ENCODE measurements at places on chromosomes 5 and 9.

DNA sequence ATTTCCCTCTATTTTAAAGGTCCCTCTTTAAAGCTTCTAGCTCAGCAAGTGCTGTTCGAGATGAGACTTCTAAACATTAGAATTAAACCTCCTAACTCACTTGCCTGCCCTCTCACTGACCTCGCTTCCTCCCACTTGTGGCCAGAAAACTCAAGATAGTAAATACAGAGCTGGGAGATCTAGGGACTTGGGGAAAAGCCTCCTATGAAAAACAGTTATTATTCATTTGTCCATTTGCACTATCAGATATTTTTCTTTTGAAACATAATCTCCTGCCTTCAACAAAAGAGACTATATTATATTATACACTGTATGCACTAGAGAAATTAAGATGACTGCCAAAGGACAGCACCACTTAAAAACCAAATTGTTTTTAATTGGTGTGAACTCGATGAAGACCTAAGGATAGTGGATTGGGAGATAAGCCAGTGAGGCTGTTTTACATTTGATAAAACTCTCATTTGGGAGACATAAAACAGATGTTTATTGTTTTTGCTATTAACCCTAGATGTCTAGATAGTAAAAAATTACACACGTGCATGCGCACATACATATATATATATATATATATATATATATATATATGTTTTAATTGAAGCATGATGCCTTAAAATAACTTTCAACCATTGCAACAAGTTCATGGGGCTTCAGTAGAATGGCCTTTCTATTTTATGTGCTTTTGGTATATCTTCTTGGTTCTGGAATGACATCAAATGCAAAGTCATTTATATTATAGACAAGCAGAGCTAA lies 229.4 kb downstream of the ADAMTSL1 start:
- peak; percentile 32 for DNase-seq

DNA sequence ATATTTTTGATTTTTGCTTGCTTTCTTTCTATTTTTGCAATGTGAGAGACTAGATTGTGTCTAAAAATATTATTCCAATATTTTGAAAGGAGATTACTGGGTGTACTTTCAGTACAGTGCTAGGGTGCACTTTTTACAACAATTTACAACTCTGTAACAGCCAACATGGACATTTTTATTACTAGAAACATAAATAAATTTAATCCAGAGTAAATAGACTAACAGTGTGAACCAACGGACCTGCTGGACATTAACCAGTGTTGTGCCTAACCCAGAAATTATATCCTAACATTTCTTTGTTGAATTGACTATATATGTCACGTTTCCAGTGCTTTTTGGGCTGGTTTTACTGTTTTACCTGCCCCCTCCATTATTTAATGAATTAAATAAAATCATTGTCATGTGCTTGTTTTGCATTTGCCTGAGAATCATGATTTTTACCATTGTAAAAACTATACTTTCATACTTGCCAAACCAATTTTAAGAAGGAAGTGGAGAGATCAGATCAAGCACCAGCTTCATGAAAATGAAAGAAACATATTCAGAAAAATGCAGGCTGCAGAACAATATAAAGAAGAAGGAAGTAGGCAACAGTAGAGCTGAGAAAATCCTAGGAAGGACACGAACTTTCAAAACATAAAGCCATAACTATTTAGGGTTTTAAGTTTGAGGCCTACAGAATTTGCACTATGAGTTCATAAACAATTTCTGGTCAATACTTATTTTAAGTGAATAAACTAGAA lies 400.8 kb upstream of the PIK3R1 start:
- DNase-seq, result no peak

DNA sequence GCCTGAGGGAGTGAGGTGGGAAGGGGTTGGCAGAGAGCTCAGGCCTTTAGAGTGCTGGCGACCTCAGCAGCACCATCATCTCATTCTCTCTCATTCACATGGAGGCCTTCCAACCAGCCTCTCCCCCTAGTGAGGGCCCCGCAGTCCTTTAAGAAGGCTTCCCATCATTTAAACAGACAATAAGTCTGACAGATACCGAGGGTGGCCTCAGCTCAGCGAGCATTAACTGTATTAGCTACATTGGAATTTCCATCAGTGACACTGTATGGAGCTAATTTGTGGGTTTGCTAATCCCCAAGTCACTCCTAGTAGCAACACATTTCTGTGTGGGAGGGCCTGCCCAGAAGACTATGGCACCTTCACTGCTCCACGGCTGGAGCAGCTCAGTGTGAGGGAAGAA lies 75.8 kb downstream of the INSYN2B start:
- no peak for DNase-seq

DNA sequence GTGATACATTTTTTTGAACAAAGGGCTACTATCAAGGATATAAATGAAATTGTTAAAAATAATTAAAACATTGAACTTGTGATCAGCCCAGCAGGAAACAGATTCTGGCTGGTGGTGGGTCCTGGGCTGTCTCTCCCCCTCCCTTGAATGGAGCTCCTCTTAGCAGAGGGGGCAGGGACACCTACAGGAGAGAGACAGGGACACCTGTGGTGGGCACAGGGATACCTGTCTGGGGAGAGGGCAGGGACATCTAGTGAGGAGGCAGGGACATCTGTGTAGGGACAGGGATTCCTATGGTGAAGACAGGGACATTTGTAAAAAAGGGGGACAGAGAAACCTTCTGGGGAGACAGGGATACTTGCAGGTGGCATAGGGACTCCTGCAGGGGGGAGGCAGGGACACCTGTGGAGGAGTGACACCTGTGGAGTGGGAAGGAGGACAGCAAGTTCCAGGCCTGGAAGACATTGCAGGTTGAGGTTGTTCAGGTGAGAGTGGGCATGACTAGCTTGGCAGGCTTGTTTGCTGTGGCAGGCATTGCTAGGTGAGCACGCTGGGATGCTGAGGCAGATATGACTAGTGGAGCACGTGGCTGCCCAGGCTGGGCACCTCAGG lies 264.2 kb downstream of the IRX2 start:
- no peak for DNase-seq

DNA sequence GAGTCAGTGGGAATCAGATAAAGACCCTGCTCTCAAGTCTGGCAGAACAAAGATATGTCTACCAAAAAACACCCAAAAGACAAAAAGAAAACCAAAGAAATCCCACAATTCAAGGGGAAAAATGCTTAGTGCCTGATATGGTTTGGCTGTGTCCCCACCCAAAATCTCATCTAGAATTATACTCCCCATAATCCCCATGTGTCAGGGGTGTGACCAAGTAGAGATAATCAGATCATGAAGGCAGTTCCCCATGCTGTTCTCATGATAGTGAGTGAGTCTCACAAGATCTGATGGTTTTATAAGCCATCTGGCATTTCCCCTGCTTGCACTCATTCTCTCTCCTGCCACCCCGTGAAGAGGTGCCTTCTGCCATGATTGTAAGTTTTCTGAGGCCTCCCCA lies 13.4 kb downstream of the FBXO10 start:
- no peak for DNase-seq

DNA sequence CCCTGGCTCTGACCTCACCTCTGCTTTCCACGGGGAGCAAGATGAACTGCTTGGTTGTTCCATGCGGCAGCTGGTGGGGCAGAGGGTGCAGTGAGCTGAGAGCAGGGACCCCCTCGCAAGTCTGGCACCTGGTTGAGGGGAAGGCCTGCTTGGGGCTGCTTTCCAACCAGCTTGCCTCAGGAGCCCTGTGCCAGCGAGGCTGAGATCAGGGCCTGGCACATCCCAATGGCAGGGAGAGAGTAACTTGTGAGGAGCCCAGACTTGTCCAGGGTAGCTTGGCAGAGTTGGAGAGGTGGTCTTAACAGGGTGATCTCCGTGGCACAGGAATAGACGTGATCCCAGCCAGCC lies 68.9 kb downstream of the IQGAP2 start:
- no peak for DNase-seq

- DNase-seq, result no peak
Measured at GRCh38 chr5:126847456-126847820, 70.5 kb downstream of the LMNB1 start.

- DNase-seq, result no peak
Measured at GRCh38 chr9:106218427-106218826, 524.1 kb downstream of the TMEM38B start.

GRCh38 chr5:53557386-53557785 lies 3.1 kb upstream of the NDUFS4 start:
- peak; percentile 45 for DNase-seq

- DNase-seq, result peak; percentile 61
Measured at GRCh38 chr5:78162253-78162862, 132.1 kb downstream of the AP3B1 start.

- DNase-seq, result no peak
Measured at GRCh38 chr5:172668594-172669071, 27.6 kb downstream of the NEURL1B start.

- no peak for DNase-seq
Measured at GRCh38 chr5:161691911-161692310, 6.4 kb downstream of the GABRA6 start.

DNA sequence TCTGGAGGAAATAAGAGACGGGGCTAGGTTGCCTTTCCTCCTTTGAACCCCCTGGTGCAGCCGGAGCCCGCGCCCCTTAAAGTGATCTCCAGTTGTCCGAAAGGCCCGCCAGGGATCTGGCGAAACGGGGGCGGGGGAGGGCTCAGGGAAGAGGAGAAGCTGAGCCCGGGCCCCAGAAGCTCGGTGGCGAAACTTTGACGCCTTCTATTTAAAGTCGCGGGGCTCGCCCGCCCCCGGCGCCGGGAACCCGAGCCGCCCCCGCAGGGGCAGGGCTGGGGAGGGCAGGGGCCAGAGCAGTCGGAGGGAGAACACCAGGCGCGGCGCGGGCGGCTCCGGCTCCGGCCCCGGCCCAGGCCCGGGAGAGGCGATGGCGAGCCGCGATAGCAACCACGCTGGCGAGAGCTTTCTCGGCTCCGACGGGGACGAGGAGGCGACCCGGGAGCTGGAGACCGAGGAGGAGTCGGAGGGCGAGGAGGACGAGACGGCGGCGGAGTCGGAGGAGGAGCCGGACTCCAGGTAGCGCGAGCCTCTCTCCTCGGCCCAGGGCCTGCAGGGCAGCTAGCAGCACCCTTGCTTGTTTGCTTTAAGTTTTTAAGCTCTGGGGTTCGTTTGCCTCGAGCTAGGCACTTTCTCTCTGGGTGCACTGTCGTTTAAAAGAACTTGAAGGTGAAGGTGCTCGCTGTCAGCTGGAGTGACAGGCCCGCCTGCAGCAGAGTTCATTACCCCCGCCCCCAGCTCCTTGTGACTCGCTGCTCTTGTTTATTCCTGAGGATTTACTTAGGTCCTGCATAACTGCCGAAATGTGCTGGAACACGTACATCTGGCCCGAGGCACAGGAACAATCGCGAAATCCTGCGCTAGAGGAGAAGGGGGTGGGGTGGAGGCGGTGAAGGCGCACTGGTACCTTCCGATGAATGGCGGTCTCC lies at the start of gene CMYA5:
Gene CMYA5, plus strand, starts transcription at position 296 of the 926 bp plus-strand sequence. Its CDS starts 72 bp downstream, at position 368.
- peak; percentile 24 for DNase-seq

DNA sequence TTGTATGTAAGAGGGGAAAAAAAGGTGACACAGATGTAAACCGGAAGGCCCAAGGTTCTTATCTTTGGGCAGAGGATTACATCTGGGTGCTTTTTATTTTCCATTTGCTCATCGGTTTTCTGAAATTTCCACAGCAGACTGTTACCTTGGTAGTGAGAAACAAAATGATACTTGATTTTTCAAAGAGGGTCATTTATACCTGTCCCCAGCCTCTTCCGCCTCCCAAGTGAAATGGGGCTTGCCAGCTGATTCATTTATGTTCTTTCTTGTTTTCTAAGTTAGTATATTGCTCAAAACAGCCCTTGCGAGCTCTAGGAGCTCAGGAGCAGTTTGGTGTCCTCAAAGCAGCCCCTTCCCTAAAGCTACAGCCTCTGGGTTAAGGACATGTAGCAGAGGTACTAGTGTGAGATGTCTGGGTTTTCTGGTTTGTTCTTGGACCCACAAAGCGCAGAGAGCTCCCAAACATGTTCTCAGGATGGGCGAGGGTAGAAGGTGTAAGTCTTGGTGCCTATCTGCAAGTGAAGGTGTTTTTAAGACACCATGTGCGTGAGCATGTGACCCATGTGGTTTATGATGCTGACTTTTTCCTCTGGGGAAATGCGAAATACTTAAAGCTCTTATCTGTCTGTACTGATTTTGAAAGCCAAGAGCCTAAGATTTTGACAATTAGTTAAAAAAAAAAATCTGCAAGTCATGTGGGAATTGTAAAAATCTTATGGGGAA lies 38.3 kb downstream of the DAPK1 start:
- DNase-seq, result no peak

GRCh38 chr5:155919725-155920124 lies 407.2 kb upstream of the SGCD start:
- DNase-seq, result no peak

DNA sequence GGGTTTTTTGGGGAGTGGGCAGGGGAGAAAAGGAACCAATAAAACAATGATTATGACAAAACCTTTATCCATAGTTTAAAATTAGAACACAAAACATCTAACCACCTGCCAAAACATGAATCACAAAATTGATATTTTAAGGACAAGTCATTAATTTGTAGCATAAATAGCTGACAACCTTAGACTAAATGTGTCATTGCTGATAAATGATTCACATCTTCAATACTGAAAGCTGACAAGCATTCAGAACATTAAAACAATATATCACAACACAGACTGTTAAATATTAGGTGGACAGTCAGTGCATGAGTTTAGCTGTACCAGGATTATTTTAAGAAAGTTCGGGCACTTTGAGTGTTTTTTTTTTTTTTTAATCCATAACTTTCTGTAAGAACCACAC lies 71.5 kb downstream of the NR3C1 start:
- no peak for DNase-seq

GRCh38 chr5:176959051-176959450 lies 47.5 kb downstream of the UIMC1 start:
- DNase-seq, result peak; percentile 54

- no peak for DNase-seq
Measured at GRCh38 chr9:106779796-106780195, 83.2 kb upstream of the ZNF462 start.

DNA sequence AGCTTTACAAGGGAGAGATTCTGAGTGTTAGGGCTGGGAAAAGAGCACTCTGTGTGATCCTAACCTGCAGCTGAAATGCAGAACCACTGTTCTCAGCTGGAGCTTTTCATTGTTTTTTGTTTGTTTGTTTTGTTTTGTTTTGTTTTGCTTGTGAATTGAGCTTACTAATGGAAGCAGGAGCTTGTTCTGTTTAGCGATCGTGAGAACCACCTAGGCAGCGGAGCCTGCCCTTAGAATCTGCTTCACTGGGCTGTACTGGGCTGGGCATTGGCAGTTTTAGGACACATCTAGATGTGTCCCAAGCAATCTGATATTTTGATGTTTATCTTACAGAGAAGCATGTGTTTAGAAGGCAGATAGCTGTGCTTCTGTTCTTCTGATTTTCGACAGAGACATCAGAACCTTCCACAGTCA lies 14.3 kb downstream of the SYK start:
- no peak for DNase-seq
